ENCODE measurements at places on chromosomes 12 and 14.

DNA sequence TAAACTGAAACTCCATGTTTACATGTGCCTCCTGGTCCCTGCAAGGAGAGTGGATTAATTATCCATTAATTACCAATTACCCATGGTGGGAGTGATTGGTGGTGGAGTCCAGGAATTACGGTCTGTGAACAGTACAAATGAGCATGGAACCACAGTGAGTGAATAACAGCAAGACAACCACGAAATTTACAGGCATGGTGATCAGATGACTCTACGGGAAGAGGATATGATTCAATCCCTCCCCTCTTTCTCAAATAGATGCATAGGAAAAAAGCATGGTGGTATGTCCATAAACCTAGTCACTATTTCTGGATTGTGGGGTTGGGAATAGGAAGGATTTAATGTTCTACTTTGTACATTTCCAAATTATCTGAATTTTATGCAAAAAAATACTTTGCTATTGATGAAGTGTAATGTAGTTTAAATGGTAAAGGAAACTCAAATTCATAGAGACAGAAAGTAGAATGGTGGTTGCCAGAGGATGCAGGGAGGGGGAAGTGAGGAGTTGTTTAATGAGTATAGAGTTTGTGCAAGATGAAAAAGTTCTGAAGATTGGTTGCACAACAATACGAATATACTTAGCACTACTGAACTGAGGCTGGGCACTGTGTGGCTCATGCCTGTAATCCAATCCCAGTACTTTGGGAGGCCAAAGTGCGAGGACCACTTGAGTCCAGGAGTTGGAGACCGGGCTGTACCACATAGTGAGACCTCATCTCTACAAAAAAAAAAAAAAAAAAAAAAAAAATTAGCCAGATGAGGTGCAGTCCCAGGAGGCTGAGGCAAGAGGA is 41.2 kb upstream of the C12orf75 start:
- DNase-seq: peak; percentile 50

GRCh38 chr12:22332202-22332601 is 2.3 kb downstream of the ST8SIA1 start:
- no peak for DNase-seq

GRCh38 chr12:77435446-77436091 is 370.2 kb upstream of the E2F7 start:
- no peak for DNase-seq

DNA sequence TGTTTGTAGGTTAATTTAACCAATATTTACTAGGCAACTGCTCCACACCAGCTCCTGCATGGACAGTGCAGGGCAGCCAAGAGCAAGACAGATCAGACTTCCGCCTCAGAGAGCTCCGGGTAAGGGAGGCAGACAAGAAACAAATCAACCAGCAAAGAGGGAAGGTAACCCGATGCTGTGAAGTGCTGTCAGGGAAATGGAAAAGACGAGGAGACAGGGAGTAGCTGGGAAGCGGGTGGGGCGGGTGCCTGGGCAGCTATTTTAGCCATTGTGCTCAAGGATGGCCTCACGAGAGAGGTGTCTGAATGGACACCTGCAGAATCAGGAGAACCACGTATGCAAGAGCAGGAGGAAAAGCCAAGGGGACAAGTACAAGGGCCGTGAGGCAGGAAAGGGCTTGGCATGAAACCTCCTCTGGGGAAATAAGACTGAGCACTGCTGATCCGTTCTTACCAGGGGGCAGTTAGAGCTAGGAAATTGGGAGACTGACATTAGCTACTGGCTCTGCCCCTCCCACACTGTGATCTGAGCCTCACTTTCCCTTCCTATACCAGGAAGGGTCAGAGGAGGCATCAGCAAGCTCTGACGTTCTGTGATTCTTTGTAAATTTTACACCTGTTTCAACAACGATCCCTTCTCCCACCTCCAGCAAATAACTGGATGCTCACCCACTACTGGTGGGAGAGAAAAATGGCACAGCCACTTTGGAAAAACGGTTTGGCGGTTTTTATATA is 6.5 kb upstream of the TMEM119 start:
- DNase-seq: no peak

GRCh38 chr12:102171951-102172350 is 25.7 kb downstream of the PMCH start:
- DNase-seq: peak; percentile 9

GRCh38 chr12:130299574-130299973 is 38.1 kb upstream of the PIWIL1 start:
- DNase-seq: no peak

DNA sequence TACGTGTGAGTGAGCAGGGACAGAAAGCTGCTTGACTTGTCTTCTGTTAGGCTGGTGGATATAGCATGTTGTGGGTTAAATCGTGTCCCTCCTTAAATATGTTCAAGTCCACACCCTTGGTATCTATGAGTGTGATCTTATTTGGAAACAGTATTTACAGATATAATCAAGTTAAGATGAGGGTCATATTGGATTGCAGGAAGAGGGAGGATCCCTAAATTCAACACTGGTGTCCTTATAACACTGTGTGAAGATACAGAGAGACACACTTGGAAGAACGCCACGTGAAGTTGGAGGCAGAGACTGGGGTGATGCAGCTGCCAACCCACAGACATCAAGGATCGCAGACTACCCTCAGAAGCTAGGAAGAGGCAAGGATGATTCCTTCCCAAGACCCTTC is 275.2 kb upstream of the SSTR1 start:
- no peak for DNase-seq

DNA sequence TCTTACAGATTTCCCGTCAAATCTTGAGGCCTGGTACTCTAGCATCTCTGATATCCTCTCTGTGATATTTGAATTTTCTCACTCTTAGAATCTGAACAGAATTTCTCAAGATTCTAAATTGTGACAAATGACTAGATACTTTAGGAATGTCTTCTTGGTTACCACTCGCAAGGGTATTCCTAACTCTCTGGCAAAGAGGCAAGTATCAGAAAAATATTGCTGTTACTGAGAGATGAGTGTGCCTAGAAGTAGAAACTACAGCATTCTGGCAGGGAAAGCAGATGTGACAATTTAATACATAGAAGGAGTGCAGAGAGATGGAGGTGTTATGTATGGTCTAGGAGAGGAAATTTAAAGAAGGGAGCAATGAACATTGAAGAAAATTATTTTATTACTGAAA is 467.8 kb downstream of the LRIG3 start:
- DNase-seq: peak; percentile 56

- no peak for DNase-seq
Measured at GRCh38 chr12:70826156-70826555, 94.4 kb downstream of the PTPRR start.

- DNase-seq: peak; percentile 79
Measured at GRCh38 chr12:26239122-26239851, 43.9 kb downstream of the SSPN start.

All from IMR-90 (cell line).